ENCODE measurements at places on chromosomes 5 and 9.

DNA sequence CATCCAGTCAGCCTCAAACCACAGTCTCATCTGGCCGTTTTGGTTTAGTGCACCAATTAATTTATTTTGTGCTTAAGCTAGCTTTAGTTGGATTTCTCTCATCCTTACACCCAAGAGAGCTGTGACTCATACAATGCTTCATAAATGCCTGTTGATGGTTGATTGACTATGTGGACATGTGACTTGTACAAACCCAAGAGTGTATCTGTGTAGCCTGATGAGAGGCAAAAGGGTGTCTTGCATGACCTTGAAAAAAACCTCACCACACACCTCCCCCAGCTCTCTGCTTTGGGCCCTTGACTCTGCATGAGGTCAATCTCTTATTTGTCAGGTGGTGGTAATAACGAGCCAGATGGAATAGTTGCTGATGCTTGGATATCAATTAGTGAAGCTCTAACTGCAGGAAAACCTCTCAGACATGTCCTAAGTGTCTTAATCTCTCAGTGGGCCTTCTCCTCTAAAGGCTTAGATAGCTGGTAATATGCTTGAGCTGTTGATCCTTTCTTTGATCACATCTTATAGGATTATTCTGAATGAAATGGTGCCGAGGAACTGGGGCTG is 10.6 kb upstream of the GLRA1 start:
- DNase-seq = no peak

DNA sequence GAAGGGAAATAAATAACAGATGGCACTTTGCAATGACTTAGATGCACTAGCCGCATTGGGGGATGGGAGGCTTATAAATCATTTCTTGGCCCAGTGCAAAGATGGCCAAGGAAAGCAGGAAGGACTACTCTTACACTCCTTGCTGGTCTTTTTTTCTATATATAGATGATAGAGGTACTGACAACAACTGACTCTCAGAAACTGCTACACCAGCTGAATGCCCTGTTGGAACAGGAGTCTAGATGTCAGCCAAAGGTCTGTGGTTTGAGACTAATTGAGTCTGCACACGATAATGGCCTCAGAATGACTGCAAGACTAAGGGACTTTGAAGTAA is 1.7 kb downstream of the CCNG1 start:
- no peak for DNase-seq

- DNase-seq = no peak
Observed at GRCh38 chr5:3639175-3639574, 43.5 kb downstream of the IRX1 start.

DNA sequence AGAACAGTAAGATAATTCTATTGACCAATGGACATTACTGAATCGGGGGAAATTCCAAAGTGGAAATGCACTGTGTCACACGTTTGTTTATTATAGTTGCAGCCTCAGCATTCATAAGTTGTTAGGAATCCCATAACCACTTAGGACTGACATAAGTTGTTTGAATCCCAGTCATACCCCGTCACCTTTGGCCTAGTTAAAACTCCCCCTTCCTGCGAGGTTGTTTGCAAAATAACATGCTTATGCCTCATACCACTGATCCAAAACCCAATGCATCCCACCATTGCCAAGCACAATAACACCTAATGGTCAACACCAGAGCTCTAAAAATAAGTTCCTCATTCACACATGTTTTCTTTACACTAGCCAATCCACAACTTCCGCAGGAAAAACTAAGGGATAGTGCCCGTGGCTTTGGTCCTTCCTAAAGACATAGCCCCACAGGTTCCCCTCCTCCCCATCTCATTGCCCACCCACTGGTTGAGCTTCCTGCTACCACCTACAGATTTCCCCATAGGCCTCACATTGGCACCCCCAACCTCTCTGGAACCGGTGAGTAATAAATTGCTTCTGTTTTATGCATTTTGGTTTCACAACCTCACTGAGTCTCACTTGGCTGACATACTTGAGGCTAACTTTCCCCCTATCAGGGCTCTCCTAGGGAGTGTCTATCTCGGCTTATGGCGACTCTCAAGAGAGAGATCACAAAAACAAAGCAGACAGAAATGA is 42.3 kb upstream of the MUSK start:
- DNase-seq = no peak

GRCh38 chr5:169860585-169860984 is 119.7 kb downstream of the INSYN2B start:
- DNase-seq = no peak

DNA sequence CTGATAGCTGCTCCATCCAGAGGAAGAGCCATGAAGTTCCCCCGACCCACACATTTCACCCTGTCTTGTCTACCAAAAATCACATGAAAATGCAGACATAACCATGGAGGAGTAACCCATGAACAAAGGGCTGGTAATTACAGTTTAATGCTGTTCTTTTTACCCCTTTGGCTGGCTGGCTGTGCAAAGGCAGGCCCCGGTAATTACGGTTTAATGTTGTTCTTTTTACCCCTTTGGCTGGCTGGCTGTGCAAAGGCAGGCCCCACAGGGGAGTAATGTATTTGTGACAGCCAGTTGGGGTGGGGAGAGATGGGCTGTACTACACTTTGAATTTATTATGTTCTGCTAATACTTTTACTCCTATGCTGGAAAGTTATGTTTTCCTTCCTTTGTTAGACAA is 41.7 kb downstream of the PIK3R1 start:
- no peak for DNase-seq

DNA sequence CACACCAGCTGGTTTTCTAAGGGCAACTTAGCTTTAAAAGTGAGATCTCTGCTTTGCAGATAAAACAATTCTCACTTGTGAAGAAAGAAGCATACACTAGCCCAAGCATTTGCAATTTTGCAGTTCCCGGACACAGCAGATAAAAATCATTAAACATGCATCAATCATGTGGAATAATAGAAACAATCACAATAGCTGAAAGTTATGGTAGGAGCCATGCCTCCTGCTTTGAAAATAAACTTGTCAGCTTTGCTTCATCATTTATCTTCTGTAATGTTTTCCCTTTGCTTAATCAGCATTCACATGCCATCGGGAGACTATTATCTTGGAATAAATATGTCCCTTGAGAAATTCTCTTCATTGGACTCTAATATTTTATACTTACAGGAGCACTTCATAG is 60.3 kb upstream of the DAB2 start:
- DNase-seq = no peak

DNA sequence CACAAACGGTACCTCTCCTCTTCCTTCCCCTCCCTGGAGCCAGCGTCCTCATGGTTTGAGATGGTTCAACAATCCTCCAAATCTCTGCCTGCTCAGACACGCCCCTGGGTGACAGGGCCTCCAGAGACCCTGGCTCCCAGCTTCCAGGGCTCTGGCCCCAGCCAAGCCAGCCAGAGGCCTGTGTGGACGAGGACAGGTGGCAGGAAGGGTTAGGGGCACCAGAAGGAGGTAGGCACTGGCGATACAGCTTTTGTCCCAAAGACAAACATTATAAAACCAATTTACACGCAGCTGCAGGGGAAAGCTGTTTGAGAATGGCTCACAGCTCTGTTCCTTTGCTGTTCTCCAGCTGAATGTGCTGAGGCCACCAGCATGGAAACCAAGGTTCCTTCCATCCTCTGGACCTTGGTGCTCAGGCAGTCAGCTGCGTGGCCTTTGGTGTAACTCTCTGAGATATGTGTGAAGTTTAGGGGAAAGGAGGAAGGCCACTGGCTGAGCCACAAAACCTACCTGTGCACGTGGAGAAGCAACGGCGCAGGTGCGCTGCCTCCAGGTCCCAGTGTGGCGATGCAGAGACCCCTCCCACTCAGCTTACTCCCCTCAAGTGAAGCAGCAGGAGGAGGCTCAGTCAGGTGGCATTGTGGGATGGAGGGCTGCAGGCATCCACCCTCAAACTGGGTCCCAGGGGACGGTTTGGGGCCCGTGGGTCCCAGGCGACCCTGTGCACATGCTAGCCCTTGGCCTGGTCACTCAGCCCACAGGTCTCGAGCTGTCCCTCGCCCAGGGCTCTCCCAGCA is 4.3 kb upstream of the QRFP start:
- DNase-seq = no peak

GRCh38 chr5:141547488-141547887 is 58.6 kb downstream of the PCDHGC5 start:
- no peak for DNase-seq

DNA sequence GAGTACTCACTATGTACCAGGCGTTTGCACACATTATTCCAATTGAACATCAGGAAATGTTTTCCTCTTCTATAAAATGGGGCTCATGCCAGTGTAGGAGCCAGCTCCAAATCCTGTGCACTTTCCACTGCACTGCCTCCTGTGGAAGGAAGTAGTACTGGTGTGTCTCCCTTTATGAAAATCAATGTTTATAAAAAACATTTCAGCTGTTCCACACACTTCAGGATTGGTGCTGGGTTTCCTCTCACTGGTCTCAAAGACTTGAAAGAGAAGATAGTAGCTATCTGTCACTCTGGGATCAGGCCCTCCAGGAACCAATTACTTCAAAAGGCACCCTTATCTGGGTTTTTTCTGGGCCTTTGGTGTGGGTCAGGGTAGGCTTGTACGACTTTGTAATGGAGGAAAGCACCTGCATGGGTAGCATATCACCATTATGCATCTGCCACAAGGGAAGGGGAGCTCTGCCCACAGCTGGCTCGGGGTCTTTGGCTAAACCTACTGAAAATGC is 32.5 kb downstream of the RAB14 start:
- peak; percentile 53 for DNase-seq

DNA sequence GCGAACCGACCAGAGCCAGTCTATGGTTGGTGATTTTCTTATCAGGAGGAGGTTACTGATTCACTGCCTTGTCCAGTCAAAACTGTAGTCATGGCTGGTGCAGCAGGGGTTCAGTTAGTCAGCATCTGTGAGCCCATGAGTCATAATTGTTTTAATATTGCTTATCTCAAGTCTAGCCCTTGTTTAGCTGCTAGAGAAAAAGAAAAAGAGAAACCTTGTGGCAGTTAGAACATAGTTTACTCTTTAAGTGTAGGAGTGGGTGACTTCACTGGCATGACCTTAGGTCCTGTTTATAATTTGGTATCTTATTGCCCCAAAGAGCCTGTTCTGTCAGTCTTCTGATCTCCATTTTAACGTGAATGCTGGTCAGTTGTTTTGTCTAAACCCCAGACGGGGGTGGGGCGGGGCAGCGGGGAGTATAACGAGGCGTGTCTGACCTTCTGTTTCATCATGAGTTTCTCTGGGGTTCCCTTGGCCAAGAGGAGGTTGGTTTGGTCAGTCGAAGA is 76.9 kb upstream of the NFIL3 start:
- DNase-seq = no peak

DNA sequence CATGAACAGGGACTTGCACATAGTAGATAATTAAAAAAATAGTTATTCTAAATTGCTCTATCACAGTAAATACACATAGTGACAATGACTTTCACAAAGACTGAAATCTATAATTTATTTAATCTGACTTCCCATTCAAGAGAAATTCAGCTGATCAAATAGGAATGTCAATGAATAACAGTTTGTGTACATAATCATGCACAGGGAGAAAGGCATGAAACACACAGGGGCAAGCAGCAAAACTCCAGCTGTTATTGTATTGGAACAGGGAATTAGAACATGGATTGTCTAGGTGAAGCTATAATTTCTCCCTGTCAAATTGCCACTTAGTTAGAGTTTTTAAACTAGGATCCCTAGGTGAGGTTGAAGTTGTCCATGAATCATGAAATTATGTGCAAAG is 99.9 kb downstream of the HCN1 start:
- DNase-seq = no peak

DNA sequence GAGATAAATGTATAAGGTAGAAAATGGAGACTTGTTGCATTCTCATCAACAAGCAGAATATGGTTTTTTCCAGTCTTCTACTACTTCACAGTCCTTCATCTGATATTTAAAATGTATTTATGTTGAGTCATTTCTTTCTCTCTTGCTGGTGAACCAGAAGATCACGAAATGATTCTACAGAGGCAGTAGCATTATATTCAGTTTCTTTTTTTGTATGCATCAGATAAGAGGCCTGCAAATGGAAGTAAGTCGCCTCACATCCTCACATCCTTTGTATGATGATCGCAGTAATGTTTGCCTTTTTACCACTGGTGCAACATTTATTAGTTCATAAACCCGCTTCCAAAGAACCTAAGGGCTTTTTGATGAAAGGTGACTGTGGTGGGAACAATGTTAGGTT is 22.1 kb upstream of the IL13 start:
- no peak for DNase-seq

- DNase-seq = no peak
Observed at GRCh38 chr5:124923131-124923530, 176.7 kb upstream of the ZNF608 start.

DNA sequence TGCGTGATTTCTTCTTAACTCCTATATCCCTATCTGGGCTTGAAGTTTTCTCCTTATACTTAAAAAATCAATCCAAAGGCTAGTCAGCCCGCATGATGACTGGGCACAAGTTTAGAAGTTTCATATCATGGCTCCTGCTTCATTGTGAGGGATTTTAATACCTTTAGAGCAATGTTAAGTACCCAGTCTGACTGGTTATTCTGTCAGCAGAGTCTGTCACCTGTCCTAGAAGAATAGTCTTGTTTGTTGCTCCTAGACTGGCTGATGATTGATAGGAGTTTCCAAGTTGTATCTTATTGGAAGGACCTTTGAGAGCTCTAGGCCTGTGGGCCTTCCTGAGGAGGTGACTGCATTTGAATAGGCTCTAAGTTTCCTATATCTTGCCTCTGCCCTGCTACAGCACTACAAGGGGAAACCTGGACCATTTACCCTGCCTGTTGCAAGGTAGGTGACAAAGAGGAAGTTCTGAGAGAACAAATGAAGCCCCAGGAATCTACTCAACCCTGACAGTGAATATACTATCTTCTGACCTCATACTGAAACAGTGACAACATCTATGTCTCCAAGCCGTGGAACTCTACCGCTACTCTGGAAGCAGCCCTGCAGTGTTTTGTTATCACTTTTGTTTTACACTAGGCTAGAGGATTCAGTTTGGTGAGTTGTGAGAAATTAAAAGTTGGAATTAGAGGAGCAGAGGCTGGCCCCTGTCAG is 66.5 kb downstream of the F2RL2 start:
- no peak for DNase-seq

GRCh38 chr5:100595152-100595811 is 60.1 kb downstream of the FAM174A start:
- DNase-seq = no peak

- DNase-seq = no peak
Observed at GRCh38 chr9:132596200-132596599, 13.8 kb downstream of the BARHL1 start.

GRCh38 chr5:156009583-156009982 is 317.4 kb upstream of the SGCD start:
- DNase-seq = no peak

DNA sequence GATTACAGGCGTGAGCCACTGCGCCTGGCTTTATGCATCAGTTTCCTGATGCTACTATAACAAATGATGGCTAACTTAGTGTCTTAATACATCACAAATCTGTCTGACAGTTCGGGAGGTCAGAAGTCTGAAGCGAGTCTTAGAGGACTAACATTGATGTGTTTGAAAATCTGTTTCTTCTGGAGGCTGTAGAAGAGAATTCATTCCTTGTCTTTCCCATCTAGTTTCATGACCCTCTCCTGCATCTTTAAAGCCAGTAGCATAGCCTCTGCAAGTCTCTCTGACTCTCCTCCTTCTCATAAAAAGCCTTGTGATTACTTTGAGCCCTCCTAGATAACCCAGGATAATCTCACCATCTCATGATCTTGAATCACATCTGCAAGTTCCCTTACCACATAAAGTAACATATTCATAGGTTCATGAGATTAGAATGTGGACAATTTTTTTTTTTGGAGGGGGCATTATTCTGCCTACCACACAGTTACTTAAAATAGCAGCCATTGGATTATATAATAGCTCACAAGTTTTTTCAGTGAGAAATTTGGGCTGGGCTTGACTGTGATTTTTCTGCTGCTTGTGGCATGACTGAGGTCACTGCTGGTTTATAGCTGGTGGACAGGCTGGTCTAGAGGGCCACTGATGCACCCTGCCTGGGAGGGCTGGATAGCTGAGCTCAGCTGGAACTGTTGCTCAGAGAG is 134.8 kb downstream of the FBXL7 start:
- DNase-seq = no peak

Data from naive thymus-derived CD8-positive, alpha-beta T cell (primary cell).